Activated CD8-positive, alpha-beta memory T cell treated with anti-CD3 and anti-CD28 coated beads for 4 hours (primary cell): ENCODE measurements at places on chromosomes 7 and 10.

DNA sequence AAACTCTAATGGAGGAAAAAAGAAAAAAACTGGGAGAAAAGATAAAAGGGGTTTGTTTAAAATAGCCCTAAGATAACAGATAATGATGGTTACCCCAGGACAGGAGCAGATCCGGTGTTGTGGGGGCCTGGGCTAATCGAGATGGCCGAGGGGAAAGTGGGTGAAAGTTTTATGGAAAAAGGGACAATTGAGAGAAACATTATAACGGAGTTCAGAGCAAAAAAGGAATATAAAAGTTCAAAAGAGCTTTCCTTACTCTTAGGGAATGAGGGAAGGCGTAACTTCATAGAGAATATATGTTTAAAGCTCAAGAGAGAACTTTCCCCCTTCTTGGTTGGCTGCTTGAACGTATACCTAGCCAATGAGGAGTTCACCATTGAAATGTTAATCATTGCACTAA lies 131.4 kb downstream of the BAMBI start:
- DNase-seq: no peak

- no peak for DNase-seq
Observed at GRCh38 chr7:77348371-77348813, 67.8 kb downstream of the GSAP start.

- DNase-seq: no peak
Observed at GRCh38 chr10:81068460-81068859, 530.8 kb downstream of the SH2D4B start.

GRCh38 chr7:154985230-154985629 lies 17.7 kb downstream of the PAXIP1 start:
- no peak for DNase-seq

GRCh38 chr7:45171946-45172345 lies 14.4 kb downstream of the RAMP3 start:
- DNase-seq: no peak

DNA sequence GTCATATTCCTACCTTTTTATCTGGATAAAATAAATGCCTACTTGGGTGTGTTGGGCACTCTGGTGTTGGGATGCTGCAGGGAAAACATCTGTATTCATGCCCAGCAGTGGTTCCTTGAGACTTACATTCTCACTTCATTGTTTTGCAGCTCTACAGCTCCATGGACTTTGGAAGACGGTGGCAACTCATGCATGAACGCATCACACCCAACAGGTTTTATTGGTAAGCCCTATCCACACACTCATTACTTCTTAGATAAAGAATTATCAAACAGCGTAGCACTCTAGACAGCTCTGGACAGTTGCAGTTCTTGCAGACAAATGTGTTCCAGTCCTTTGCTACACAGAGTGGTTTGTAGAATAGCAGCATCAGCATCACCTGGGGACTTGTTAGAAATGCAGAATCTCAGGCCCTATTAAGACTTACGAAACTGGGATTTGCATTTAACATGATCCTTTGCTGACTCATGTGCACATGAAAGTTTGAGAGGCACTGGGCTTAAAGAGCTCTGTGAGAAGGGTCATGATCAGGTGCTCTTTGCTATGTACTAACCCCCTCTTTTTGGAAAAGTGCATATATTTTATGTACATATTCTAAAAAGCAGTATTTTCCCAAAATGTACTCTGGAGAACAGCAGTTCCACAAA lies 401.9 kb downstream of the SORCS3 start:
- no peak for DNase-seq

- no peak for DNase-seq
Observed at GRCh38 chr10:118957443-118957825, 72.1 kb upstream of the NANOS1 start.

DNA sequence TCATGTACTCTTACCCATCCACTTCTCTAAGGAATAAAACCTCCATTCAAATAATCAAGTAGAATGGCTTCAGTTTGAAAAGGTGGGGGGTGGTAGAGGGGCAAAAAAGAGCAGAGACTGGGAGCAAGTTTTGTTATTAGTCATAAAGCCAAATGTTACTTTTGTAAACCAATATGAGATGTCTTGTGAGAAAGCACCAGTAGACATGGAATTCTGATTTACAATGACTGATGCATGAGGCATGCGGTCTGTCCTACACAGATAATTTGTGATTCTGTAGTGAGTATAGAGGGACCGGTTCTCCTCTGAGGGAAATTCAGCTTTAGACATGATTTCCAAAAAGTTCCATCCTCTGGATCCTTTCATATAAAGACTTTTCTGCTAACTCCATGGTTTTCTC lies 12.9 kb upstream of the ABCA13 start:
- no peak for DNase-seq

- DNase-seq: no peak
Observed at GRCh38 chr7:108071551-108071950, 58.6 kb downstream of the LAMB4 start.

- DNase-seq: no peak
Observed at GRCh38 chr10:124686707-124687376, 57.3 kb downstream of the FAM53B start.
